Fibroblast of lung (primary cell): ENCODE measurements at places on chromosomes 11 and 22. TPM values are rescaled to one million over a fixed set of nuclear protein-coding genes. Genes with fewer than 3 reads are reported as not detected.

Gene SLC16A8
- polyA plus RNA-seq = not detected in 2 replicates

Gene NPAS4
- polyA plus RNA-seq = 0.08 and 0.16 TPM in 2 replicates

Gene GGT1
- 0.33 and 0.37 TPM in 2 replicates for polyA plus RNA-seq

Gene OR51I1
- polyA plus RNA-seq = not detected in 2 replicates

Gene ZBTB16
- not detected in 2 replicates for polyA plus RNA-seq

Gene GSTT2B
- 21.0 and 38.1 TPM in 2 replicates for polyA plus RNA-seq

Gene DENND6B
- 1.7 and 1.9 TPM in 2 replicates for polyA plus RNA-seq

Gene TXNRD2
- 13.2 and 19.7 TPM in 2 replicates for polyA plus RNA-seq

Gene OR2AT4
- not detected in 2 replicates for polyA plus RNA-seq

Gene BACE1
- 58.1 and 62.7 TPM in 2 replicates for polyA plus RNA-seq

Gene CASP1
- 45.4 and 49.9 TPM in 2 replicates for polyA plus RNA-seq

Gene CREBZF
- polyA plus RNA-seq = 12.6 and 20.5 TPM in 2 replicates

- no peak for DNase-seq
These were observed 9.8 kb upstream of the FJX1 start for GRCh38 chr11:35608502-35608901.

DNA sequence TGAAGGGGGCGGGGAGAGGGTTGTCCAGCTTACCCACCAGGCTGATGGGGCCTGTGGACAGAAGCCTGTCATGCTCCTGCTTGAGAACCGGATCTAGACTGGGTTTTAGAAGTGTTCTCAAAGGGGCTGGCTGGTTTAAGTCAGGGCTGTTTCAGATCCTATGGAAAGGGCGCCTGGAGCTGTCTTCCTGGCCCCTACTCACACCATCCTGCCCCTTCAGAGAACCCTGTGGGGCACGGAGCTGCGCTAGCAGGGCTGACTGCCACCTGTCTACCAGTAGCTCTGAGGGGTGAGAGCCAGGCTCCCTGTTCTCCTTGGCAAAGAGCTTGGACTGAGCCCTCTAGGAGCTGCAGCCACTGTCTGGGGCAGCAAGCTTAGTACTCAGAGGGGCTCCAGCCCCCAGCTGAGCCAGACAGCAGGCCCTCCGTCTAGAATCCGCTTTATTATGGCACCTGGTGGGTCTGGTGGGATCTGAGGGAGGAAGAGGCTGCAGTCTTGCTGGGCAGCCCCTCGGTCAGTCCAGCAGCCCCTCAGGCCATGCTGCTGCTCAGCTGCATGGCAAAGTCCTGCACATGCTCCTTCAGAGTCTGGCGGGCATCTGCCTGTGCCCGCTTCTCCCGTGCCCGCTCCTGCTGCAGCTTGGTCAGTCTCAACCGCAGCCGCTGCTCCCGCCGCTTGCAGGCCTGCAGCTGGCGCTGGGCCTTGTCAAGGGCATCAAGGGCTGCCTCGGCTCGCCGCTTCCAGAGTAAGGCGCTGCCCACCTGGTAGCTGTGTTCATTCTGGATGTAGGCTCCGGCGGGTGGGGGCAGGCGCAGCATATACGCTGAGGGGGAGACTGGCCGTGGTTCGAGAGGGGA lies 2.3 kb downstream of the THAP7 start:
- DNase-seq = no peak

DNA sequence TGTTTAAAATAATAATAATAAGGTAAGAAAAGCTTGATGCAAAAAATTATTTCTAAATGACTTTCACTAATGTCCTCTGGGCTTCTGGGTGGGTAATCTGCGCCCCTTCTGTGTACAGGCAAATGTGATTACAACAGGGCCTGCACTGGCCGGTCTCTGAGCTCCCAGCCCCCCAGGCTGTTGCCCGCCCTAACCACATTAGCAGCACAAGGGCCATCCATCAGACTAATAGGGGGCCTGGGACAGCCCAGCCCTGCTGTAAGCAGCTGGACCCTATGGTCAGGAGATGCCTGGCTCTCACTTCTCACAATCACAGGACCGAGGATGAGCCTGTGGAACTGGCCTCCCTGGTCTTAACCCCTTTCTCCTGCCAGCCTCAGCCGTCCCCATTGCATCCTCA lies 388.4 kb downstream of the BUD13 start:
- DNase-seq = no peak

- DNase-seq = no peak
These were observed 6.7 kb upstream of the SORL1-AS1 start for GRCh38 chr11:121459413-121460017.

- no peak for DNase-seq
These were observed 86.6 kb downstream of the FBXO7 start for GRCh38 chr22:32561163-32561562.

DNA sequence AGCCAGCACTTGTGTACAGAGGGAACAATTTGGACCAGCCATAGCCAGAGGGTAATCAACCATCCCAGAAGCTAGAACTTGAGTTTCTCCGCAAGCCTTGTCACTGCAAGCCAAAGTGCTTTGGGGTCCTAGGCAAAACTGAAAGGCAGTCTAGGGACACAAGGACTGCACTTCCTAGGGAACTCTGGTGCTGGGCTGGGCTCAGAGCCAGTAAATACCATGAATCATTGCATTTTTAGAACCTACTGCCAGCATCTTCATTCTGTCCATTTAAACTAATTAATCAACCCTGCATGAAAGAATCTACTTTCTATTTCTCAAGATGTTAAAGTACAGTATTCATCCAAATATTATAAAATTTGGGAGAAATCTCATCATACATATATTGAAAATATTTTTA lies 20.0 kb downstream of the PATE3 start:
- DNase-seq = peak; percentile 66

DNA sequence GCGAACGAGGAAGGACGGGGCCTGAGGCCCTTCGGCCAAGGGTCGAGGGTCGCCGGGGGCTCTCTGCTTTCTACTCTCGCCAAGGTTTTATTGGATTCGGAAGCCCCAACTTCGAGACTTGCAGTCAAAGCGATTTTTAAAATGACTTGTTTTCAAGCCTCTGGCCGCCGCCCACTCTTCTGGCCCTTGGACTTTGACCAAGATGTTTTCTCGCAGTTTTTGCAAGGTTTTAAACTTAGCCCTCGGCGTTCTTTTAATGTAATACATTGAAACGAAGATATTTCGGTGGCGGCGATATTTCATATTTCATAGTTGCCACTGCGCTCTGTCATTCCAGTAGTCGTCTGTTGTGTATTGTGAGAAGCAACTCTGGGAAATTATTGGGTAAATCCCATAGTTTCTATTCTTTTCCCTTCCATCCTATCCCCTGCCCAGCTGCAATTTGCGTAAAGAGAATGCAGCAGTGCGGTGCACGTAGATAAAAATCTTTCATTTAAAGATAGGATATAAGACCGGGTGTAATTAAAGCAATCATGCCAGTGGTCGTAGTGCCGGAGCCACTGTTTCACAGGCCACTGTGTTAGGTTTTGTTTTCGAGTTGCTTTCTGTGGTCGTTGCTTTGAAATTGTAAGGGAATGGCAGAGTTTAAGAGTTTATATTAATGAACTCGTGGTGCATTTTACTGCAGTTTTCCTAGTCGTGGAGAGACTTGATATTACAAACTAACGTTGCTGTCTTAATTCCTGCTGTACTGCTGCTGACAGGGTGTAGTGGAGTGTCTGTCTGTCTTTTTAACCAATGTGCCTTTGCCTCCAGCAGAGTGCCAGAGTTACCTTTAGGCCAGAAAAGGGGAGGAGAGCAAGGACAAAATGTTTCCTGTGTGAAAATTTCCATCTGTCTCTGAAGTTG lies 702 bp downstream of the BIRC2 start:
- peak; percentile 39 for DNase-seq

GRCh38 chr11:61803889-61804647 lies 11.4 kb downstream of the FEN1 start:
- peak; percentile 66 for DNase-seq

- DNase-seq = no peak
These were observed 70.1 kb upstream of the LRRC55 start for GRCh38 chr11:57111619-57112018.

DNA sequence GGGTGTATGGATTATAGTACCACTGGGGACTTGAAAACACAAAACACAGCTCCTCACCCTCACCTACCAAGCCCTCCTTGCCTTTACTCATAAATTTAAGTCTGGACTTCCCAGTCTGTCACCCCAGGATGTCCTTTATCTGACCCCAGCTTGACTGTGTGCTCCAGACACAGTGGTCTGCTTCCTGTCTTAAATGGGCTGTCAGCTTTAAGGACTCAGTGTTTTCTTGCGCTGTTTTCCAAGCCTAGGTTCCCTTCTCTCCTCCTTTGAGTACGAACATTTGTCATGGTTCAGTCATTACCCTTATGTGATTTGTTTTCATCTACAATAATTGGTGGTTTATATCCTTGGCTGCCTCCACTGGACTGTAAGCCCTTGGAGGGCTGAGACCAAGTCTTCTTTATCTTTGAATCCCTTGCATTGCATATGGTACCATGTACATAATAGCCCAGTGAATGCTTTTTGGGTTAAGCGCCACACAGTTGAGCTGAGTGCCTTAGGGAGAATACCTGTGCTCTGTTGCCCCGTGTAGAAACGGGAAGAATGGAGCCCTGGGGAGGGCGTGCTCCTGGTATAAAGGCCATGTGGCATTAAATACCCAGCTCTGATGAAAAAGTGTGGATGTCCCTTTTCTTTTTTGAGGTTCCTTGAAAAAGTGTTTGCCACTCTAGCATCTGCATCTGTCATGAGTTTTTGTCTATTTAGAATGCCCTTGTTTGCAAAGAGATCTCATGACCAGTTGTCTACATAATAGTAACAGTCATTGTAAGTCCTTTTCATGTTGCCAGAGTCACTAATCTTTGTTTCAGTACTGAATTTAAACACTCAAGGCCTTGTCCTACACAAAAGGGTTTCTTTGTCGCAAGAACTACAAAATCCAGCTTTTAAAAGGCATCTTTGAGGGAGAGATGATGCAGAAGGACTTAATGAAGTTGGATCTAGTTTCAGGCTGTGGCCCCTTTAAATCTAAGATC lies 14.0 kb downstream of the PANX1 start:
- no peak for DNase-seq

GRCh38 chr11:107676336-107677057 lies 35.4 kb downstream of the SLN start:
- DNase-seq = no peak

DNA sequence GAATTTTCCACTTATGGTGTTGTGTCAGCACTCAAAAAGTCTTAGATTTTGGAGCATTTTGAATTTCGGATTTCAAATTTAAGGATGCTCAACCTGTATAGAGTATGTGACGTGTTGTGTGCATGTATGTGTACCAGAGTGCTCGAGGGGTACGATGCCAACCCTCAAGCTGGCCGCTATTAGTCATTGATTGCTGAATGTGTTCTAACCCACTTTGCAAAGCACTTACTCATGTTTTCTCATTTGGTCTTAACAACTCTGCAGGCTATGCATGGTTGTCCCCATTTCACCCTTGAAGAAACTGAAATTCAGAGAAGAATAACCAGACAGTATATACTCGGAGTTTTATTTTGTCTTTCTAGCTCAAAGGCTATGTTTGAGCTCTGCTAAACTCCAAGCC lies 196.4 kb upstream of the TENM4 start:
- no peak for DNase-seq

DNA sequence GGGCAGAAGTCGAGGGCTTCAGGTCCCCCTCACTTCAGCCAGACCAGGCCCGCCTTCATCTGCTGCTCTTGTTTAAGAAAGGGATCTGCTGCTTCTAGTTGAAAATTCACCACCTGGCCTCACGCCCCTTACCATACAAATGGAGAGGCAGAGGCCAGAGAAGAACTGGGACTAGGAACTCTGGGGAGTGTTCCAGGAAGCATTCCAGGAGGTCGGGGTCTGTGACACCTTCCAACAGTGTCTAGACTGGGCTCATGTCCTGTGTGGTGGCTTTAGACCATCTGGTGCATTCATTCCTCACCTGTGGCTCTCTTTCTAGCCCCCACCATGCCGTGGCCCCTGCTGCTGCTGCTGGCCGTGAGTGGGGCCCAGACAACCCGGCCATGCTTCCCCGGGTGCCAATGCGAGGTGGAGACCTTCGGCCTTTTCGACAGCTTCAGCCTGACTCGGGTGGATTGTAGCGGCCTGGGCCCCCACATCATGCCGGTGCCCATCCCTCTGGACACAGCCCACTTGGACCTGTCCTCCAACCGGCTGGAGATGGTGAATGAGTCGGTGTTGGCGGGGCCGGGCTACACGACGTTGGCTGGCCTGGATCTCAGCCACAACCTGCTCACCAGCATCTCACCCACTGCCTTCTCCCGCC lies 12.3 kb downstream of the TSKU start:
- no peak for DNase-seq

- DNase-seq = no peak
These were observed 56.6 kb downstream of the RTN4R start for GRCh38 chr22:20211409-20211996.

- no peak for DNase-seq
These were observed 581.9 kb downstream of the BUD13 start for GRCh38 chr11:116190861-116191260.

DNA sequence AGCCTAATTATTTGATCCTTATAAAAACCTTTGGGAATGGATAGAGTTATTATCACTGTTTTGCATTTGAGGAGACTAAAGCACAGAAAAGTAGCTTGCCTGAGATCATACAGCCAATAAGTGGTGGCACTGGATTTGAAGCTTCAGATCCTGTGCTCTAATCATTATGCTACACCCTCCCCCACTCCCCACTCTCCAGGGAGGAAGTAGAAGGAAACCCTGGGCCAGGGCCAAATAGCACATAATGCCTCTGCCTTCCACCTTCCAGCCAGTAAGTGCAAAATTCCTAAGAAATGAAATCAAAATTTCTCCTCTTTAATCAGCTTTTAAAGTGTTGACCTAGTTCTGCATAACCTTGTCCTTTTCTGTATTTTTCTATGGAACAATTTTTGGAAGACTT lies 61.6 kb downstream of the SIK2 start:
- DNase-seq = peak; percentile 42

- DNase-seq = no peak
These were observed 31.1 kb downstream of the GRAMD1B start for GRCh38 chr11:123461164-123461563.

DNA sequence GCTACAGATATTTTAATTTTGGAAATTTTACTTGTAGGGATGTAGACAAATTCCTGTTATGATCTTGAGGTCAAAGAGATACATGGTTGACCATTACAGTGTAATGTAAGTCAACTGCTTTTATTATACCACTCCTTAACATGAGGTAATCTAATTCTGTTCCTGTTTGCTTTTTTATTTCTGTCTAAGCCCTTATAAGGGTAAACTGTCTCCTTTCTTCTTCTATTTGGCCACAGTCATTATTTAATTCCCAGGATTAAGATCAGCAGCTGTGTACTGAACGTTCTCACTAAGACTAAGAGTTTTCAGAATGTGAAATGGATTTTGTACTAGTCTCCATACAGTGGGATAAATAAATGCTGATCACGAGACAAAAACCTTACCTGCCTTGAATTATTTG lies 32.8 kb downstream of the C2CD3 start:
- DNase-seq = peak; percentile 40

GRCh38 chr11:12198251-12199222 lies 88.1 kb downstream of the MICAL2 start:
- DNase-seq = no peak

DNA sequence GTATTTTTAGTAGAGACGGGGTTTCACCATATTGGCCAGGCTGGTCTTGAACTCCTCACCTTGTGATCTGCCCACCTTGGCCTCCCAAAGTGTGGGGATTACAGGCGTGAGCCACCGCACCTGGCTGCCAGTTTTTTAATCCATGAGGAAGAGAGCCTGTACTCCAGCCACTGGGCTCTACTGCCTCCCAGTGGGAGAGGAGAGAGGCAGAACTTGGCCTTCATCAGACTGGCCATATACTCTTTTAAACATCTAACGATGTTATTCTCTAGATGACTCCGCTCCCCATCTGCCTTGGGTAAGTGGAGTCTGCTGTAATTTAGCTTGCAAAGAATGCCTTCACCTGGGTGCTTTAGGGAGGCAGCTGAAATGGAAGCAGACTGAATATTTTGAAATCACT lies 34.6 kb downstream of the SLC6A5 start:
- DNase-seq = no peak
